D721Med (cell line): ENCODE measurements at places on chromosomes 6 and 20.

GRCh38 chr20:25467441-25467840, 60.0 kb downstream of the GINS1 start:
- DNase-seq, result no peak

DNA sequence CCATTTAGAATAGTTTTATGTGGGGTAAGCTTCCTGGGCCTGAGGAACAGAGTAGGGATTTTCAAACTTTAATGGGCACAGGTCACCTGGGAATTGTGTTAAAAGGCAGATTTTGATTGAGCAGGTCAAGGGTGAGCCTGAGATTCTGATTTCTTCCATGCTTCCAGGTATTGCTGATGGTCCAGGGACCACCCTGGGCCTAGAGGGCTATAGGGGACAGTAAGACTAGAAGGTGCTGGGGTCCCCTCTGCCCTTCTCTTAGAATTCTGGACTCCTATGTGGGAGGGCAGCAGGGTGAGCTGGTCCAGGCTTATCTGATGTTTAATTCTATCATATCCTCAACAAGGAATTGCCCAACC, 2.6 kb downstream of the DDR1 start:
- no peak for DNase-seq

- DNase-seq, result no peak
Measured at GRCh38 chr6:147716434-147716833, 207.9 kb downstream of the SAMD5 start.

DNA sequence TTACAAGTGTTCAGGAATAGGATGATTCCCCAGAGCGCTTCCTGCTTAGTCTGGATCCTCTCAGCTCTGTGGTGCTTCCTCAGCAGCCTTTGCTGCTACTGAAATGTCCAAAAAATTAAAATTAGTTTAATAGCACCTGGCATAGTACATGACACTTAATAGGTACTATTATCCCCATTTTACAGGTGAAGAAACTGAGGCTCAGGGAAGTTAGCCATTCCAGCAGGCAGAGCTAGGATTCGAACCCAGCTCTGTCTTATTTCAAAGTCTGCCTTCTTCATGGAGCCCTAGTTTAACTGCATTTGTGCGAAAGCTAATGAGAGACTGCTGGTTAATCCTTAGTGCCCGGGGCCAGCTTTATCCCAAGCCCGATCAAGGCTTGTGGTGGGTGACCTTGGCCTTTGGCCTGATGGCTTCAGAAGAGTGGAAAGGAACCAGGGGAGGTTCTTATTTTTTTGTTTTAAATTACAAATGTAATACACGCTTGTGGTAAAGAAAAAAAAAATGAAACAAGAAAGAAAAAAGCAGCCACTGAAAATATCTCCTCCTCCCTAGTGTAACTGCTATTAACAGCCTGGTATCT, 30.1 kb downstream of the TOX2 start:
- DNase-seq, result no peak

- no peak for DNase-seq
Measured at GRCh38 chr20:18007534-18008292, 38.9 kb downstream of the MGME1 start.

GRCh38 chr20:41050361-41051008, 21.9 kb downstream of the TOP1 start:
- DNase-seq, result no peak

DNA sequence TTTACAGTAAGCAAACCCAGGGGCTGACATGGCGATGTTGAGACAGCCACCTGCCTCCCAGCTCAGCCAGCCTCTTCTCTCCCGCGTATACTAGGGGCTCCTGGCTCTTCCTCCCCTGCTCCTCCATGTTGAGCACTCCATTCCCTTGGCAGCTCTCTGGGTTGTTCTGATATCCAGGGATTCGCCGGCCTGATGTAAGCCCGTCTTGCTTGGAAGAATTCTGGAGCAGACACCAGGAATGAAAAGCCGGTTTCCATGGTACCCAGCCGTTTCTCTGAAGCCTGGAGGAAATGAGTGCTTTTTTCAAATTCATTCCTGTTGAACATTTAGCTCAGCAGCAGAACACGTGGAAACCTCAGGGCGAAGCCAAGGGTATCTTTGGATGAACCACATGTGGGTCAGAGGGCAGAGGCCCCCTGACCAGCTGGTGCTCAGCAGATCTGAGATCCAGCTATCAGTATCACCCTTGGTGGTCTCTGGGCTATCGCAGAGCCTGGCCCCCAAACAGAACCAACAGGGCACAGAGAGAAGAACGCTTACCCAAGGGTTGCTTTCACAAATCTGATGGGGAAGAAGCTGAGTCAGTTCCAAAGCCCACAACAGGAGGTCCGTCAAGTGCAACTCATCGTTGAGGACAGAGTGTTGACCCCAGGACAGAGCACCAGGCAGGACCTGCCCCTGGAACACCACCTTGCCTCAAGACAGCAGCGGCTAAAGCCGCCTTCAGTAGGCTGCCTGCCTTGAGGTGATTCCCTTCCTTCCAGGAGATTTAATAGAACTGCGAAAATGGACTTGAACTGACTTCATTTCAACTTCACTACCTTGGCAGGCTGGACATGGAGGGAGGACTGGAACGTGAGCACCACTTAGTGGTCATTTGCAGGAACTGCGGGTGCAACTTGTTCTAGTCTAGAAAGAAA, 96.1 kb upstream of the RIN2 start:
- no peak for DNase-seq

DNA sequence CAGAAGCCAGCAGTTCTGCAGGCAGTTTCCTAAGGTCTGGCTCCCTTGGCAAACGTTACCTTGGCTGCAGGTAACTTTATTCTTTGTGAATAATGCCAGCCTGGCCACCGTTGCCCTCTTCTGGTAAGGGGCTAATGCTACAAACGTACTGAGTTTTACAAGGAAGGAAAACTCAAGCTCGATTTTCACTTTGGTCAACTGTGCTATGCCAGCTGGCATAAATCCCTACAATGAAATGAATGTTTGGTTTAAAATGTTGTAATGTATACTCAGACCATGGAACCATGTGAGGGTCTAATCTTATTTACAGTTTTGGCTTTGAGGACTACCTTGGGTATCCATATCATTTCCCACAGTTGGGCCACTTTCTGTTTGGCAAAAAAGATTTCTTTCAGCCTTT, 101.4 kb downstream of the SLX4IP start:
- no peak for DNase-seq

DNA sequence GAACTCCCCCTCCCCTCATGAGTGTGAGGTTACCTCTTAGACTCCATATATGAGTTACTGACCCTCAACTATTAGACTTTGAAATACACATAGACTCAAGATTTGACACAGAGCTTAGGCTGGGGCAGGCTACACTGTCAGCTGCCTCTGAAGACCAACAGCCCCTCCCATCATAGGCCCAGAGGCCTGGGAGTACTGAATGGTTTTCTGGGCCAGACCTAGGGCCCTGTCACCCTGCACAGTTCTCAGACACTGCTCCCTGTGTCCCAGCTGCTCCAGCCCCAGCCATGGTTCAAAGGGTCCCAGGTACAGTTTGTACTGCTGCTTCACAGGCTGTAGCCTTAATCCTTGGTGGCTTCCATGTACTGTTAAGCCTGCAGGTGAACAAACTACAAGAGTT, 132.1 kb upstream of the MOCS1 start:
- DNase-seq, result no peak

DNA sequence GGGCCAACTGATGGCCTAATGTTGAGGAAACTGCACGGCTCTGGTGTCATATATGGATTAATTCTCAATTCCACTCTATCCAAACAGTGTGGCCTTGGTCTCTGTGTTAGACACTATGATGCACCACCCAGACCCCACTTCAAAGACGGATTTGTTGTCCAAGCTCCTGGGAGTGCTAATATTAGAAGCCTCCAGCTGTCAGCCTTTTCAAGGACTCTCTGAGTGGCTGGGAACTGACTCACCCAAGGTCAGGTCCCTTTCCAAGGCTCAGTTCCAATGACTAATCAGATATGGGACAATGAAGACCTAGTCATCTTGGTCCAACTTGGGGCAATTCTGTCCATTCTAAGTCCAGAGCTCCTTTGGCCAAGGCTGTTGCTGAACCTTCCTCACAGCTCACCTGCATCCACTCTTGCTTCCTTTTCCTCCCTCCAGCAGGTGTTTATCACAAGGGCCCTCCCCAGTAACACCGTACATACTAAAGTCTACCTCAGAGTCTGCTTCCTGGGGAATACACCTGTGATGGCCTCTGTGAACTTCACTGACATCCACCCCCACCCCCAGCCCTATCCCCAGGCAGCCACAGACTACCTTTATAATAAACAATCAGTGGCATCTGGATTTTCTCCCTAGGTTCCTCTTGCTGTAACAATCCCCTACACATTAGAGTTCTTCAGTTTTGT, 7.2 kb upstream of the IL20RA start:
- DNase-seq, result no peak

DNA sequence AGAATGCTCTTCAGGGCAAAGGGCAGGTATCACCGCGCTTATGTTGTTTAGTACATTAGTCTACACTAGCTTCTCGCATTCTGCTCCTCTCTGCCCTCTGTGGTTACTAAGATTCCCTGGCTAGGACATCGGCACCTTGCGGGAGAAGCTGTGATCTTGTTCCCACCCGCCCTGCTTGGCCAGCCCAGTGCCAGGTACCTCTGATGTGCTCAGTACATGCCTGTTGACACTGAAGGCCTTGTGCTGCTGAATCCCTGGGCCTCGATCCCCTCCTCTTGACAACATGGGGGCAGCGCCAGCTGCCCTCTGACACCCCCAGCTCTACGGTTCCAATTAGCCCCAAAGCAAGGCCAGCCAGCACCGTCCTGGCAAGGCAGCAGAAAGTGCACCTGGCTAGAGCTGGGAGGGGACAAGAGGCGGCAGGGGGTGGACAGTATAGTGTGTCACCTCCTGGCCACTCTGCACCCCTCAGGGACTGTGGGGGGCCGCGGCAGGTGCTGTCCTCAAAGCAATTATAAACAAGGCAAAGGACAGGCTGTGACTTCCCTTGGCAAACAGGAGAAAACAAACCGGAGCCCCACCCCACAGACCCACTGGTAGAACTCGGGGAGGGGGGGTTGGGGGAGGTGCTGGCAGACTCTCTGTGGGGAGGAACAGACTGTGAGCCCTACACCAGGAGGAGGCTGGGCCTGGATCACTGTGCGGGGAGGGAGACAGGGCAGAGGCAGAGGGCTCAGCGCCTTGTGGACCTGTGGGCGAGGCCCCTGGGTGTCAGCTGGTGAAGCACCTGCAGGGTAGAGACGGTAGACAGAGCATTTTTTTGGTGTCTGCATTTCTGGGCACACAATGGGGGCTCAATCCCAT, 7.1 kb downstream of the TFEB start:
- DNase-seq, result no peak

DNA sequence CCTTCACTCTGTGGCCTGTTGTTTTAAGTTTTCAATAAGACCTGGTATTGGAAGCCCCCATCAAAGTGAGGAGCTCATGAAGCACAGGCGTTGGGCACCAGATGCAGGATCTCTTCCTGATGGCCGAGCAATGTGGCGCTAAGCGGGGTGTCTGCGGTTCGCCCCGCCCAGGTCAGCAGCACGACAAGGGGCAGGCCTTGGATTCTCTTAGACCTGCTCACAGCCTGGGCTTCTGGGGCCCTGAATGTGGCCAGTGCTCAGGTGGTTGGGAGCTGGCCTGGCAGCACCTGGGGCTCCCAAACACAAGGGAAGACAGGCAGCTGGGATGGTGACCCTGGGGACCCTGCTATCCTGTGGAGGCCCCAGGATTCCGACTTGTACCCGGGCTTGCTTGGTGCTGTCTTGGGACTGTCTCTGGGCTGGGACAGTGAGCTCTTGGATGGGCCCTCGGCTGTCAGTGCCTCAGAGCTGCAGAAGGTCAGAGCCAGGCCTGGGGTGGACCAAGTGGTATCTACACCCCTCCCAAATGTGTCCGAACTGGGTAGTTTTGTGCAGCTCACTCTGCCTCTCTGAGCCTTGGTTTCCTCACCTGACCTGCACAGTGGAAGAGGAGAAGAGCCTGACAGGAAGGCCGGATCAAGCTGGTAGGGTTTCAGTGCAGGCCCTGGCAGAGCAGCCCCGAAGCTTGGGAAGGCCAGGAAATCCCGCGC, 69.1 kb downstream of the PHACTR3 start:
- DNase-seq, result no peak

- no peak for DNase-seq
Measured at GRCh38 chr6:149961728-149962425, 1.9 kb upstream of the ULBP1 start.

DNA sequence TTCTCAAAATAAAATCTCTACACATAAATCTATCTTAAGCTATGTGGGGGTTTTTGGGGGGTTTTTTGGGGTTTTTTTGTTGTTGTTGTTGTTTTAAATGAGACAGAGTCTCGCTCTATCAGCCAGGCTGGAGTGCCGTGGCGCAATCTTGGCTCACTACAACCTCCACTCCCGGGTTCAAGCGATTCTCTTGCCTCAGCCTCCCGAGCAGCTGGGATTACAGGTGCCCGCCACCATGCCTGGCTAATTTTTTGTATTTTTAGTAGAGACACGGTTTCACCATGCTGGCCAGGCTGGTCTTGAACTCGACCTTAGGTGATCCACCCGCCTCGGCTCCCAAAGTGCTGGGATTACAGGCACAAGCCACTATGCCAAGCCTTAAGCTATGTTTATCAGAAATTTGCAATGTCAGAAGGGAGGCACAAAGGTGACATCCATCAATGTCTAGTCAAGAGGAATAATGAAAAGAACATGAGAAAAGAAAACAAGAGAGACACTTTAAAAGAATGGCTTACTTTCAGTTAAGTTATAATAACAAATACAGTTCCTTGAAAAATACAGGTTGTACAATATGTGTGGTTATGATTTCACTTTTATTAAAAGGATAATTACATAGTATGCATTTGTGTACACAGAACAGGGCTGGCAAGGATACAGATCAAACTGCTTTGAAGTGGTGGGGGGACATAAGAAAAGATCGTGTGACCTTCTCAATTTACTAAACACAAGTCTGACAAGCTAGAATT, 28.6 kb downstream of the SLC23A2 start:
- no peak for DNase-seq

GRCh38 chr6:76124018-76124417, 51.6 kb upstream of the IMPG1 start:
- no peak for DNase-seq

- no peak for DNase-seq
Measured at GRCh38 chr6:25582101-25582500, 69.9 kb upstream of the SCGN start.

DNA sequence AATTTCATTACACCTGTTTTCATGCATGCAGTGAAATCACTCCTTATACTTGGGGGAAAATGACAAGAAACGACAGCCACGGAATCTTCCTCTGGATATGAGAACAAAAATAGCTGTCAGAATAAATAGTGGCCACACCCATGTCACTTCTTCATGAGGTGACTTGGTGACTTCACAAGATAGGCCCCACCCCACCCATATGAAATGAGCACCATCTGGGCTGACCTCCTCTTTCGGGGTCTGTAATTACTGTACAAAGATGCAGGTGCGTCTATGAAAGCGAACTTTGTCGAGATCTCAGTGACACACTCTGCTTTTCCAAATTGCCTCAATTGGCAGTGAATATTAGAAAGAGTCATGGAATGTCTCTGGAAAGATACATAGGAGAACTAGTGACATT, 184.2 kb upstream of the CCN2 start:
- no peak for DNase-seq

- DNase-seq, result no peak
Measured at GRCh38 chr6:135212935-135213334, 31.8 kb downstream of the MYB start.

- DNase-seq, result no peak
Measured at GRCh38 chr6:36947570-36948351, 6.8 kb upstream of the PI16 start.
